Kidney epithelial cell (primary cell): ENCODE measurements at places on chromosomes 12 and 14. TPM values are rescaled to one million over a fixed set of nuclear protein-coding genes. Genes with fewer than 3 reads are reported as not detected.

CELA1 gene
- not detected in 2 replicates for total RNA-seq

- DNase-seq: no peak
Measured at GRCh38 chr14:81473456-81474147, 60.1 kb downstream of the SEL1L start.

- no peak for DNase-seq
Measured at GRCh38 chr12:10354071-10354470, 35.8 kb downstream of the KLRK1 start.

GRCh38 chr14:51206462-51206861, 33.6 kb upstream of the TMX1 start:
- DNase-seq: no peak

DNA sequence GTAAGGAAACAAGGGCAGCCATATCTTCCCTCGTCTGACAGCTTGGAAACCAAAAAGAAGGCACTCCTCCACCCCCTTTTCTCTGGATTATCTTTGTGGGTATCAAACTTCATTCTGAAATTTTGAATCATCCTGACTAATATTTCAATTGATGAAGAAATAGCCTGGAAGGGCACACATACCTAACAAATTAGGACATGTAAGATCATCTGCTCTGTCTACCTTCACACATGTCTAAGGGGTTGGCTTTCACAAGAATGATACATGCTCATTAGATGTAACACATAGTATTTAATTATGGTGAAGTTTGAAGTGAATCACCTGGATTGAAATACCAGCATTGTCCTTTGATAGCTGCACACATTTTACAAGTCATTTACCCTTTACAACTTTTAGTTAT, 348.1 kb upstream of the RPL10L start:
- no peak for DNase-seq

GRCh38 chr12:48716168-48716492, 377 bp downstream of the CCNT1 start:
- DNase-seq: no peak

DNA sequence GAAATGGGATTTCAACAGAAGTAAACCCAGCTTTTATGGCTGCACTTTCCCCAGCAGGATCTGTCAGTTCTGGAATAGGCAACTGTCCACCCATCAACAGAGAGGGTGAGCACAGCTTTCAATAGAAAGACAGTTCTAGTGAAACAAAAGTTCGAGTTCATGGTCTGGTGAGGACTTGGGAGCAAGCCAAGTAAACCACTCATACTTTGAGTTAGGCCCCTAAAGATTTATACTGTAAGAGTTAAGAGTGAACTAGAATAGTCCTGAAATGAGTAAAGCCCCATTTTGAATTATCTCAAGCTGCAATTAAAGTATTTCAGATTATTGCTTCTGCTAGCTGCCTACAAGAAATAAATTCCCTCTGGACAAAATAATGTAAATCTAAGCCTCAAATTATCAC, 82.6 kb downstream of the METTL25 start:
- DNase-seq: no peak

DNA sequence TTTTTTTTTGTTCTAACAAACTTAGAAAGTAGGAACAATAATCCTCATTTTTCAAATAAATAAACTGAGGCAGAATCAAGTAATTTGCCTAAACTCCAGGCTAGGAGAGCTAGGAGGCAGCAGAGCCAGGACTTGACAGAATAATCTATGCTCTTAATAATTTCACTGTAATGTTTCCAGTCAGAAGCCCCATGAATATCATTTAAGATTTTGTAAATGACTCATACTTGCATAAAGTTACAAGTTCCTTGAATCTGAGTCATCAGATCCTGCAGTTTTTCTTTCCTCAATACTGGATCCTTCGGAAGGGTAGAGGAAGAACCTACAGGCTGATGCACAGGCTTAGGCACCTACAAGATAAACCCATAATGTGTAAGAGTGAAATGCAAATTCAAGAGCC, 29.0 kb downstream of the CAPRIN2 start:
- DNase-seq: peak; percentile 35

ZC2HC1C gene
- total RNA-seq: 4.0 and 9.2 TPM in 2 replicates

GRCh38 chr12:116719731-116720528, 17.9 kb downstream of the SPRING1 start:
- no peak for DNase-seq

PLEKHD1 gene
- 0.41 and 0.84 TPM in 2 replicates for total RNA-seq

- peak; percentile 65 for DNase-seq
Measured at GRCh38 chr14:57725399-57726077, 140.4 kb downstream of the SLC35F4 start.

DNA sequence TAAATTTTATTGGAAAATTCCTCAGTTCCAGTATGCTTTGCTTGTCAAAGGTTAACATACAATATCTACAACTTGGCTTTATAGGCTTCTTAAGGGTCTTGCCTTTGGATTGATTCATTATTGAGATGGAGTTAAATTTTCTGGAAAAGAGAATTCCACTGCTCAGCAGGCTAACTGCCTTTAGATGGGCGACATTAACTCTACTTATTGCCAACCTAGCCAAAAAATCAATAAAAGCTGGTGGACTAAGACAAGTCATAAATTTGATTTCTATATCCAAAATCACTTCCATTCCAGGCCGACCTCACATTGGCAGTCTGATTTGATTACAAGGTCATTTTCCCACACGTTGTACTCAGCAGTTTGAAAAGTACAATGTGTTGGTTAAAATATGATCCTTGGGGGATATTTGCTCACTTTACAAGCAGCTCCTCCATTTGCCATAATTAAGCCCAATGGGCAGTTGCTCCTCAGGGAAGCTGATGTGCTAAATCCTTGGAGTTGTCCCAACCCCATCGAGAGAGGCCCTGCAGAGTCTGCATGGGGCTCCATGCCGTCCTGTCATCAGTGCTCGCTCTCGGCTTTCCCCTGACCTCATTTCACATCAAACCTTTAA, 36.1 kb upstream of the CRY1 start:
- DNase-seq: no peak

OSBPL8 gene
- 77.5 and 87.7 TPM in 2 replicates for total RNA-seq

- DNase-seq: no peak
Measured at GRCh38 chr14:55756078-55756477, 176.1 kb downstream of the KTN1 start.

BAZ1A gene
- 36.1 and 44.2 TPM in 2 replicates for total RNA-seq

DNA sequence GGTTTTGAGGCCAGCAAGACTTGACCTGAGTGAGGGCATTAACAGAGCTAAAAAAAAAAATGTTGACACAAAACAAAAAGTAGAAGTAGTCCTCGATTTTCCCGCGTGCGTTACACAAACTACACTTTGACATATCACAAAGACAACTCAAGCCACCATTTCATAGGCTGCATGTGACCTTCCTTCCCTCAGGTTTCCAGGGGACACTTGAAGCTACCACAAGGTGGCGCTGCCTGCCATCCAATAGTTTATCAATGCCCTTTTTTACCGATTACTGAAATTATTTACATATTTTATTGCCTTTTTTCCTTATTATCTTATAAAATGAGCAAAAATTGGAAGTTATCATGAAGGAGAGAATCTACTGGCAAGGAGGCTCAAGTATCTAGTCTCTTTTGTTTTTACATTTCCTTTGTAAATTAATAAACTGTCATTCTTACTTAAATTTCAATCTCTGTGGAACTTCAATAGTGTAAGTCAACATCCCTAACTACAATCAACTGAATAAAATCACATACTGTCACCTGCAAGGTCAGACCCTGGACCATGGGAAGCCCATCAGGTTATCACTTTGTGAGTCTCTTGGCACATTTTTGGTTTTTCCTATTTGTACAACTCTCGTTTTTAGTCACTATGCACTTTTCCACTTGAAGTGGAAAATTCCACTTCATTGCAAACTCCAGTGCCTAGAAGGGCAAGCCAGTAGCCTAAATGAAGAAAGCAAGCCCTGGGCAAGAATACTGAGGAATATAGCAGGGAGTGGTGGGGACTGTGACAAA, 84.6 kb upstream of the CPSF6 start:
- no peak for DNase-seq

GRCh38 chr14:22995889-22996625, 13.7 kb upstream of the AJUBA start:
- no peak for DNase-seq

CLEC4C gene
- not detected in 2 replicates for total RNA-seq

- DNase-seq: no peak
Measured at GRCh38 chr12:69321351-69321750, 26.8 kb upstream of the LYZ start.

GRCh38 chr14:92224358-92224954, 98.5 kb upstream of the SLC24A4 start:
- no peak for DNase-seq

DNA sequence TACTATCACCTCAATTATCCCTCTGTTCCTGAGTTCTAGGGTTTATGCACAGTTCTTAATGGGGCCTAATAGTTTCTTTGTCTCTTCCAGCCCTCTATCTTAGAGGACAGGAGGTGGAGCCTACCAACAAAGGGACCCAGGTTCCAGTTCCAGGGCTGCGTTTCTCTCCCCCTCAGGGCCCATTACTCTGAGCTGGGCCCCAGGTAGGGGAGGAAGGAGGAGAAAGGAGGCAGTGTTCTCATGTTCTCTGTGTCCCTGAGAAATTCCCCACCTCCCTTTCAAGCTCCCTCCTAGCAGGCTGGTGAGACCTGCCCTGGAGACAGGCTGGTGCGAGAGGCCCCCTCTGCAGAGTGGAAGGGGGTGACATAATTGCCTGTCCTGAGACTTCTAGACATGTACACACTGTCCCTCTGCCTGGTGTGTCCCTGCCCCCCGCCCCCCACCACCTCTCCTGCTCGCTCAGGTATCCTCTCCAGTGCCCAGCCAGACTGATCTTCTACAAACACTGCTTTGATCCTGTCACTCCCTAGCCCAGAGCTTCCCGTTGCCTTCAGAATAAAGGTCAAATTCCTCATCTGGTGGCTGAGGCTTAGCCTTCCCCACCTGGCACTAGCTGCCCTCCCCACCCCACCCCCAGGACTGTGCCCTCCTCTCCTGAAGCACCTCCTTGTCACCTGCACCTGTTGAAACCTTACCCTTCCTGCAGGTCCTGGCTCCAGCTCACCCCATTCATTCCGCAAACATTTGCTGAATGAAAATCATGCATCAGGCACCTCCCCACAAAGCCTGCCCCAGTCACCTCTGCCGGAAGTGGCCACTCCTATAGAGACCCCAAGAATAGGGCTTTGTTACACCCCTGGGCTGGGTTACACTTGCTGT, 21.1 kb upstream of the KRT8 start:
- DNase-seq: no peak

GYS2 gene
- total RNA-seq: not detected in 2 replicates

DNA sequence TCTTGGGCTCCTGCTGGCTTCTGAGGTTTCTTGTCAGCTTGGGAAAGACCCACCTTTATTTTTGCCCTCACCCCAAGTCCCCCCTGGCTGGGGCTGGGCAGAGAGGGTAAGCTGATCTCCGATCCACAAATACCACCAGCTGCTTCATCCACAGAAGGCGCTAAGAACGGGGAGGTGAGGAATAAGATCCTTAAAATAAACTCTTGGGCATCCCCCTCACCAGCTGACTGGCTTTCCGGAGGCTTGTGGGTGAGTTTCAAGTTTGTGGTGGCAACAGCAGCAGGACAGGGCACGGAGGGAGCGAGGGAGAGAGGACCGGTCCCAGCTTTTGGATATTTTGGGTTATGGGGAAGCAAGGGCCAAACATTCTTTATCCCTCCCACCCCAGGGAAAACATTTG, 20.8 kb upstream of the HSPB8 start:
- DNase-seq: no peak

PEX5 gene
- 25.0 and 32.1 TPM in 2 replicates for total RNA-seq

DNA sequence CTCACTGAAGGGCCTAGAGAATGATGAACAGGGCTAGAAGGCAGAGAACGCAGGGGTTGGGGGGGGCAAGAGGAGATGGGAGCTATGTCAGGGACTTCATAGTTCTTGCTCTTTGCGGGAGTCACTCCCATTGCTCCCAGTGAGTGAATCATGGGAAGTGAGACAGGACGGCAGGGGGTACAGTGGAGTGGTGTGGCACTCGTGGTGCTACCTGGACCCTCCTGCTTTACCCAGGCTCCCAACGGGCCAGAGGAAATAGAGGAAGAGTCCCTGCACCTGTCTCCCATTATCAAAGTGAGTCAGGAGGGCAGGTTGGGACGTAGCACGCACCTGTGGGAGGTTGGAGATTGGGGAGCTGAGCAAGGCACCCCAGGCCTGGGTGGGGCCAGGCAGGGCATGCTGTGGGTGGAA, 1.3 kb upstream of the KRT8 start:
- DNase-seq: no peak

C12orf60 gene
- total RNA-seq: 4.7 and 4.9 TPM in 2 replicates

- no peak for DNase-seq
Measured at GRCh38 chr14:68675233-68675577, 117.7 kb downstream of the ZFP36L1 start.

DNA sequence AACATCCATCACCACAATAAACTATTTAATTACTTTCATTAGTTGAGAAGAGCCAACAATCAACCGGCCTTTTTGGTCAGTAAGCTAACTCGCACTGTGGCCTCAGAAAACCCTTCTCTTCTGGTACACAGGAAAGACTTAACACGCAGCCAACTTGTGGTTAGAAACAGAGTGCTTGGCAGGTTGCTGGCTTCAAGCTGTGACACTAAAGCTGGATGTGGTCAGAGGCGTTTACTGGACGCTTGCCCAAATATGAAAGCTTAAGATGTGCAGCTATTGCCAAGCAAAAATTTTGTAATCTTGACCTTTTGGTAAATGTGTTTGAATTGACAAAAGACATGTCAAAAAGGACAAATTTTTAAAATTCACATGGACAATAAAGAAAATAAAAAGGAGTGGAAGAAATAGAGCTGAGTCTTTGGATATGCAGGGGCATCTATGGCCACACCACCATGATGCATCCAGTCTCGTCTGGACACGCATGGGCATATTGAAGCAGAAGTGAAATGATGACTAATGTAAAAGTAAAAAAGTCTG, 2.6 kb upstream of the KLRK1 start:
- no peak for DNase-seq

IFNG-AS1 gene
- total RNA-seq: not detected in 2 replicates

B3GNT4 gene
- total RNA-seq: 0.14 and 0.75 TPM in 2 replicates

DNA sequence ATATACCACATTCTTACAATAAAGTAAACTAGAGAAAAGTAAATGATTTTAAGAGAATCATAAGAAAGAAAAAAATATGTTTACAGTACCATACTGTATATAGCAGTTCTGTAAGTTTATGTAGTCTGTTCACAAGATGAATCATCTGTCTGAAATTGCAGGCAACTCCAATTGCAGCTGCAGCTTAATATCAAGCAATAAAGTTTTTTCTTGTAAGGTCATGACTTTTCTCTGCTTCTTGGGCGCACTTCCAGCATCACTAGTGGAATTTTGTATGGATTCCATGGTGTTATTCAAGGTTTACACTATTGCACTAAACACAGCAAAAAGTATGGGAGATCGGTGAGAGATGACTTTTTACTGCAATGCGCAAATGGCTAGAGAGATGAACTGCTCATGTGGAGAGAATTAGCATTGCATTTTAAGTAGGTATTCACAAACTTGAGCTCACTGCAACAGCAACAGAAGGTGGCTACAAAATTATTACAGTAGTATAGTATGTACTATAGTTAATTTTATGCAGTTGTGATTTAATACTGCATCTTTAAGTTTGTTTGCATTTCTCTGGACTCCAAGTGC, 445.4 kb upstream of the OR4E1 start:
- no peak for DNase-seq

SMIM41 gene
- 0.34 TPM in 1 of 2 replicates, not detected in the other for total RNA-seq

GRCh38 chr14:103568952-103569351, 6.2 kb downstream of the COA8 start:
- DNase-seq: no peak
